SHP77 (cell line): ENCODE measurements at places on chromosomes 2 and 18.
A peak's percentile ranks its signal among the peaks of the same experiment; 100 is the strongest.

DNA sequence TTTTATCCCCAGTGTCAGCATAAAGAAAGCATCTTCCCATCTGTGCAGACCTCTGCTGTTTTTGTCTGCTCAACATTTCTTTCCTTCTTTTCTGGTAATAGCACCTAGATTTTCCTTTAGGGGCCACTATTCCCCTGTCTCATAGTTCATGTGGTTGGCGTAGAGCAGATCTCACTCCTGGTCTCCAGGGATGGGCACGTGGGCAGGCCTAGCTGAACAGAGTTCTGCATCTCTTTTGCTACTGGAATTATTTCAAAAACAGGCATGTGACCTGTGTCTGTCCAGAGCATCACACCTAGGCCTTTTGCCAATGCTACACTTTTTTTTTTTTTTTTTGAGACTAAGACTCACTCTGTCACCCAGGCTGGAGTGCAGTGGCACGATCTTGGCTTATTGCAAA is 17.7 kb upstream of the ICOS start:
- no peak for DNase-seq

- DNase-seq, result no peak
These were observed 115.5 kb downstream of the ATL2 start for GRCh38 chr2:38261569-38262068.

- DNase-seq, result no peak
These were observed 19.9 kb downstream of the GPATCH11 start for GRCh38 chr2:37104178-37104577.

DNA sequence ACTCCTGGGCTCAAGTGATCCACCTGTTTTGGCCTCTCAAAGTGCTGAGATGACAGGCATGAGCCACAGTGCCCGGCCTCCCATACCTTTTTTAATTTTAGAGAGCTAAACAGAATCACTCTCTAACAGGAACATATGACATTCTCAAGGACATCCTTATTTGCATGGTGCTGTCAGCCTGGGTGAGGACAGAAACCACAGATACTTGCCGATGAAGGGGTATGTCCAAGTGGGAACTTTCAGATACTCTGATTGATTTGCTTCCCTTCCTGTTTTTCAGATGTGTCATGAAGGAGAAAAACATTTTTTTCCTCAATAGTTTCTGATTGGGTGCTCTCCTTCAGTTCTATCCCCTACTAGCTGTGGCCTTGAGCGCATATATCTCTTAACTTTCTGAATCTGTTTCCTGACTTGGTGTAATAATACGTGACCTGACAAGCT is 49.6 kb downstream of the MYO3B start:
- no peak for DNase-seq

GRCh38 chr2:117086943-117087250 is 727.6 kb upstream of the DDX18 start:
- no peak for DNase-seq

- DNase-seq, result no peak
These were observed 21.7 kb upstream of the NRP2 start for GRCh38 chr2:205660521-205661124.

GRCh38 chr2:240959941-240960308 is 38.5 kb upstream of the SNED1 start:
- no peak for DNase-seq

DNA sequence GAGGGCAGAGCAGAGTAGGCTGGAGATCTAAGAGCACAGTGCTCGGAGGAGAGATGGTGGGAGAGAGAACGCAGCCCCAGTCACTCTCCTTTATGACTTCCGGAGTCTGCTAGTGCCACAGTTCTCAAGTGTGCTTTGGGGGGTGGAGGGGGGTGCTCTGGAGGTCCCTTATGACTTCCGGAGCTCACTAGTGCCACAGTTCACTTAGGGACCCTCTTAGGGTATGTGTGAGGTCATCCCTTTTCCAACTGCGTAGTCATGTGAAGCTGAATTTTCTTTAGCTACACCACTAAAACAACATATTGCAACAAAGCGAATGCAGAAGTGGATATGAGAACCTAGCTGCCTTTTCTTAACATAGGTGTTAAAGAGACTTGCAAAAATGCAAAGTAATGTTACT is 153.7 kb upstream of the KCTD1 start:
- DNase-seq, result no peak

DNA sequence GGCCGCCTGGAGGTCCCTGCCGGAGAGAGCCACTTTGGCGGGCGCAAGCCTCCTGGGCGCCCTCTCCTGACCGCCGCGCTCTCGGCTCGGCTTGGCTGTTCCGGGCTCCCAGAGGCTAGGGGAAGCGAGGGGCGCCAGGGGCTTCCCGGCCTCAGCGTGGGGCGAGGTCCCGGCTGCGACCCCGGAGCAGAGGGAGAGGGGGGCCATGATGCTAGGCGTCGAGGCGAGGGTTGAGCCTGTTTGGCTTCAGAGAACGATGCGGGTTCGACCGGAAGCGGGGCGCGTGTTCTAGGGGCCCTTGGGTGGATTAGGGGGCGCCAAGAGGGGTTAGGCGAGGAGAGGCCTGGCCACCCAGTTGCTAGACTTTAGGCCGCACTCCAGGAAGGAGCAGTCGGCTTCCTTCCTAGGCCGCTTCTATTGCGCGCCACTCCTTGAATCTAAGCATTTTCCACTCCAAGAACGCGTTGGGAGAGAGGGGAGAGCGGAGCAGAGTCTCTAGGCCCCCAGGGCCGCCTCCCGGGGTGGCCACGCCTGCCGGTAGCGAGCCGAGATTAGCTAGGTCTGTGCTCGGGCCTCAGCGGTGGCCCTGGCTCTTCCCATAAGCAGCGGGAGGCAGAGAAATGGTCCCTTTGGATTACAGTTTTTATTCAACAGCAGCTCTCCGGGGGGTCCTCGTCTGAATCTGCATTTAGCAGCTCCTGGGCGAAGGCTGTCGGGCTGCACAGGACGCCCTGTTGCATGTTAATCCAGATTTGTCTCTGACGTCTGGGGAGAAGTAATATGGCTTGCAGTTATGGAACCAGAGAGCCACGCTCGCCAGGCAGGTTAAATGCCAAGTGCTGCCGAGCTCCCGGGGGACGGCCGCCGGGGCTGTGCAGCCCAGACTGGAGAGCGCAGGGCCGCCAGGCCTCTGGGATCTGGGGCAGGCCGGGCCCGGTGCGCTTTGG is 11.3 kb downstream of the MEIS1 start:
- DNase-seq, result no peak

- no peak for DNase-seq
These were observed 2048.0 kb downstream of the SUCLG1 start for GRCh38 chr2:82411071-82411470.

GRCh38 chr2:100976645-100977391 is 25.3 kb upstream of the RPL31 start:
- DNase-seq, result no peak

DNA sequence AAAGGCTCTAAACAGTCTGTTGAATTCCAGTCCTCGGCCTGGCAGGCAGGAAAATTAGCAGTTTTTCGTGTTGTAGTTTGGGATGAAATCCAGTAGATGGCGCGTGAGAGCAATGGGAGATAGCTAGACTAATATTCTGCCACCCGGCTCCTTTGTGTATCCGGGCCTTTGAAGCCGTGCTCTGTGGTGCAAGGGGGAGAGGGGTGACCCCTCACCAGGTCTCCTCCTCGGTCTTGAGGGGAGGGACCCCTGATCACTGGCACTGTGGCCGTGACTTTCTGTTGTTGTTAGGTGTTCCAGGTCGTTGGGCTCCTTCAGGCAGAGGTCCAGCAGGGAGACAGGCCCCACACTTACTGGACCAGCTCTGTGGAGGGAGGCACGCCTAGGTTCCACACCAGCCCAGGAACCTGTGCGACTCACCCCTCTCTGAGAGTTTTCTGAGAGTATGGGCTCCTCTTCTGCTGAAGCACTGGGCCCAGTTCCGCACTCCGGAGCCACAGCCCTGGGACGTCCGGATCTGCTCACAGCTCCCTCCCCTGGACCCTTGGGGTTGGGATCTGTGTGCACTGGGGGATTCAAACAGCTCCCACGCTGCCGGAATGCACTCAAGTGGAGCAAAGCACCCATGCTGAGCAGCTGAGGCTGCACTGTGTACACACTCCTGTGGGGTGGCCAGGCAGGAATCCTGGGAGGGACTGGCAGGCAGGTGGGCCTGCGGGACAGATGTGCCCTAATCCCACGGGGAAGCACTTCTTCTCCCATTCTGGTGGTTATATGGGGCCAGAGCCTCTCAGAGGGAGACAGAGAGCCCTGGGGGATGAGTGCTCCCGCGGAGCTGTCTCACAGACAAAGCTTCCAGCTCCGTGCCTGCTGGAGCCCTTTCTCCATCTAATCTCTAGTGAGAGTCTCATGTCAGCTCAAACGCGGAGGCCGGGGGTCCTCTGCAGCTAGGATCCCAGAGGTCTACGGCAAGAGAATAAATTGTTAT is 8.8 kb downstream of the GKN2 start:
- DNase-seq, result peak; percentile 82

DNA sequence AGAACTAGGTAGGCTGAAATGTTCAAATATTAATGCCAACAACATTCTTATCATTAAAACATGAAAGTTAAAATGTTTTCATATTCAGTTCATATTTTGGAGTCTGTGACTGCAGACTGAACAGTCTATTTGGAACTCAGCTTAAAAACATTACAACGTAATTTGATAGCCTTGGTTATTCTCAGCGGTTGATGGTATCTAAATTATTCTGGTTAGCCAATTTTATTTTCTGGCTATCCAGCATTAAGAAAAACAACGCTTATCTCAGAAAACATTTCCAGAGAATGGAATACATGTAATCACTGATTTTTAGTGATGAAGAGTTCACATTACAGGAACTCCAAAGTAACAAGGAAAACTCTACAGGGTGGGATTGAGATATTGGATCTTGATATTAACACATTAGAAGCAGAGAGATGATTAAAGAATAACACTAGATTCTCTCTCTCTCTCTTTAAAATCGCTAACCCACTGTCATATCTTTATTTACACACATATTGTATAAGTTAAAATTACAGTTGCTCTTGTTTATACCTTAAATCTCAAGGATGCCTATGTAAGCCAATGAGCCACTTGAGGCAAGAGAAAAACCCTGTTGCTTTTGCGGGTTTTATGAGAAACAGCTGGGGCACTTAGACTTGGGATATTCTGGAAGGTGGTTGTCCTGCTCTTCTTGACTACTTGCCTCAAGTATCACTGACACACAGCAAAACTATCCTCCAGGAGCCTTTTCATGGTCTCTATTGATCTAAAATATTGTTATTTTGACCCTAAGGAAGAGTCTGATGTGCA is 84.9 kb downstream of the ICOS start:
- no peak for DNase-seq

- no peak for DNase-seq
These were observed 18.3 kb downstream of the ARHGEF33 start for GRCh38 chr2:38907743-38908562.

- DNase-seq, result no peak
These were observed 64.4 kb downstream of the SP110 start for GRCh38 chr2:230155359-230155758.

- no peak for DNase-seq
These were observed 31.2 kb downstream of the MAP3K2 start for GRCh38 chr2:127356531-127356930.

GRCh38 chr18:23107718-23108117 is 27.6 kb upstream of the CABLES1 start:
- DNase-seq, result no peak

GRCh38 chr2:130258356-130258755 is 60.1 kb upstream of the TUBA3E start:
- no peak for DNase-seq

GRCh38 chr18:13680612-13681011 is 45.7 kb downstream of the FAM210A start:
- DNase-seq, result no peak

GRCh38 chr2:215431290-215431689 is 4.6 kb downstream of the FN1 start:
- DNase-seq, result no peak

DNA sequence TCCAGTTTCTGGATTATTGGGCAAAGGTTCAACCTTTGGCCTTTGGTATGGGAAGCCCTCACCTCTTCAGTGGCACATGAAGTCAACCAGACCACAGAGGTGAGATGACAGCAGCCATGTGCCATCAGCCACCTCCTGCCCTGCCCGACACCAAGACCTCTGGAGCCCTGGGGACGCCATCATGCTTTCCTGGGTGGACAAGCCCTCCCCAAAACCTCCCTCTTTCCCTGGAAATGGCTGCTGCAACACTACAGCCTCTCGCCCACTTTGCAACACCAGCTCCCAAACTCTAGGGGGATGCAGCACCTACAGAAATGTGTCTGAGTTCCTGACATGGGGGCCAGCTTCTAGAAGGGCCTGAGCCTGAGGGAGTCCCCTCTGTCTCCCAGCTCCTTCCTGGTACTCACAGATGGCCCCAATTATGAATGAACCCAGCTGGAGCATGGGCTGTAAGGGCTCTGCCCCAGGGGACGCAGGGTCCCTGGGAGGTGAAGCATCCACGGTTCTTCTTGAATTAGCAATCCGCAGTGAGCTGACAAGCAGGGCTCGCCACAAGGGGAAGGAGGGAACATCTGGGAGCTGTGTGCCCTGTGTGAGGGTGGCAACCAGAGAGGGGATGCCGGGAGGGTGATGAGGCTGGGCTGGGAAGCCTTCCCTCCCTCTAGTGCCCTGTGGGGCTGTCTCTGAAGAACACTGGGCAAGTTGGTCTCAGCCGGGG is 268.5 kb upstream of the HDAC4 start:
- DNase-seq, result no peak

DNA sequence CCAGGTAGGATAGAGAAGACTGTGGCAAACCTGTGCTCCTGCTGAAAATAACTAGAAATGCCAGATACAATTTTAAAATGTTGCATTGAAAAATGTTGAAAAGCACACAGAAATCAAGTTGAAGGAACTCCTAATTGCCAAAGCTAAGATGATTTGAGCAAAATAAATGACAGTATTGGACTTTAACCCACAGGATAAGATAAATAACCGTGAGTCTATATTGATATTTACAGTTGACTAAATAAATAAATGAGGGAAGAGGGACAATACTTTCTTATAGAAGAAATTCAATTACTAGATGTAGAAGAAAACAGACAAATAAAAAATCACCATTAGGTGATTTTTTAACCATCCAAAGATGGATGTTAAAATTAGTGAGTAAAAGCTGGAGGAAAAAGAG is 59.0 kb downstream of the CWC22 start:
- DNase-seq, result no peak

DNA sequence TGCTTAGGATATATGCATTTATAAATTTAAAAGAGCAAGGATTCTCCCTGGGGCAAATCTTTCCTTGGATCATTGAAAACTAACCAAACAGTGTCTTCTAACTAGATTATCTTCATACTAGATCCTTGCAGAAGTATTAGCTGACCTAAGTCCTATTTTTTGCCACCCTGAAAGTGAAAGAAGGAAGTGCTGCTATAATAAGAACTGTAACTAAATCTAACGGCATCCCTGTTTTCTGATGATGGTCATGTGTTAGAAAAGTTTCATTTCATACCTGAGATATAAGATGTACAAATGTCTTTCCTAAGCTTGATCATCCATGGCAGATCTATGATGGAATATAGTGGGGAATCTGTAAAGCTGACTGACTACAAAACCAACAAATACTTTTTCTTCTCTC is 102.7 kb downstream of the MAP2 start:
- DNase-seq, result no peak

GRCh38 chr2:233836359-233836758 is 18.0 kb downstream of the HJURP start:
- DNase-seq, result no peak

- DNase-seq, result no peak
These were observed 52.6 kb downstream of the NCK2 start for GRCh38 chr2:105797298-105797819.
